ENCODE measurements at places on chromosomes 1 and 21.

- DNase-seq = no peak
These were observed 131.7 kb upstream of the USH2A start for GRCh38 chr1:216554934-216555333.

DNA sequence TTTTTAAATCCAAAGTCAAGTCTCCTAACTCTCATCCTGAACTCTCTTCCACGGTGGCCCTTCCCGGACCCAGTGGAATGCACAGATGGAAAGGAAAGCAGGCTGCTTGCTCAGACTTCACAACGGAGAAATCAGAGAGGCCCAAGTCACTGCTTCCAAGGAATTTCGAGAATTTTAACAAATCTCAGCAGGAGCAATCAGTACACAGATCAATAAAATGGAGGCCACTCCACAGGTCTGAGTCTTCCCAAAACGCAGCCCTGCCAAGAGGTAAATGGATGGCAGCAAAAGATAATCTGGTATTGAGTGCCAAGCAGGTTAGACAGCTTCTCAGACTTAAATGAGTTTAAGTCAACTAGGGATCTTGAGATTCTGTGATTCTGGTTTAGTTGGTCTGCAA lies 81.1 kb upstream of the TIAM1 start:
- DNase-seq = no peak

DNA sequence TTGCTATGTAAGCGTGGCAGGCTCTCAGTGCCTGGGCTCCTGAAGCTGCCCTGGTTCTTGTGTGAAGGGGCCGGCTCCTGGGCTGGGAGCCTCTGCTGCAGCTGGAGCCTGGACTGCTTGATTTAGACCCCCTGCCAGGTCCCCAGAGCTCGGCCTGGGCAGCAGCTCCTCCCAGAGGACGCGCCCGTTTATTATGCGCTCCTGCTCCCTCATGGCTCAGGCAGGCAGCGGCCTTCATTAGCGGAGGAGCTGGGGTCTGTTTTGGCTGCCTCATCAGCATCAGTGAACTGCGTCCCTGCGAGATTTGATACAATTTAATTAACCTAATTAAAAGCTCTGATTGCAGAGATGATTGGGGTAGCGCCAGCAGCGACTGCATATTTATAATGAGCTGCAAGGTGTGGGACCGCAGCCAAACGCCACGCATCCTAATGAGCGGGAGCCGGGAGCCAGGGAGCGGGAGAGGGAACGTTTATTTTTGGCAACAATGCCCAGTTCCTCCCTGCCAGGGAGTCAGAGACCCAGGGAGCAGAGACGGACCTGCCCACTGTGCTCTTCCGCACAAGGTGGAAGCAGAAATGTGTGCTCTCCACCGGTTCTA lies 16.6 kb downstream of the UTP11 start:
- no peak for DNase-seq

DNA sequence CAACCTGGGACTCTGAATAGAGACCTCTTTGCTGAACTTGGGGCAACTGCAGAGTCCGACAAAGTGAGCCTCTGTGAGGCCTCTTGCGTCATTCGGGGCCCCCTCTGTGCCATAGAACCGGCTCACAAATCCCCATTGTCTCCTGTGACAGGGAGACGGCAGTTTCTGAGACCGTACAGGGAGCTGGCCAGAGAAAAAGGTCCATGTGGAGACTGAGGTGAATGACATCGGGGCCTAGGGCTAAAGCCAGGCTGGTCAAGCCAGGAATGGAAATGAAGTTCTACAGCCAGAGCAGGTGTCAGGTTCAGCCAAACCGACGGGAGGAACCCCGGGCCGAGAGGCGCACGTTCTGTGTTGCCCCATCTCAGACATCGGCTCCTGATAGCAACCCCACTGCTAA lies 37.1 kb upstream of the TRIM67 start:
- DNase-seq = no peak

- no peak for DNase-seq
These were observed 255.9 kb downstream of the CAMTA1 start for GRCh38 chr1:7040969-7041695.

DNA sequence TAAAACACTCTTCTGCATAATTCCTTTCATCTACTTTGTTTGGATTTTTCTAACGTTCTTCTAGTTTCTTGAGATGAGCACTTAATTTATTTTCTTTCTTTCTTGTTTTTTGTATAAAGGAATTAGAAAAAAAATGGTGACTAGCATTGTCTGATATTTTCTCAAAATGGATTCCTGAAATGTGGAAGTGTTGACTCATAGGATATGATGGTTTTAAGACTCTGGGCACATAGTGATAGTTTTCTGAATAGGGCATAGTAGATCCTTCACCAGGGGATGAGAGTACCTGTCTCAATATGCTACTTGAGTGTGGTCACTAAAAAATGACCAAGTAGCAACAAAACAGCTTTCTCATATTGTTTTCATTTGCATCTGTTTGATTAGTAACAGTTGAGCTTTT lies 100.9 kb downstream of the PEX14 start:
- DNase-seq = no peak

GRCh38 chr1:114043054-114043453 lies 63.8 kb downstream of the OLFML3 start:
- no peak for DNase-seq

GRCh38 chr1:45554198-45554597 lies 3.6 kb downstream of the AKR1A1 start:
- DNase-seq = no peak

DNA sequence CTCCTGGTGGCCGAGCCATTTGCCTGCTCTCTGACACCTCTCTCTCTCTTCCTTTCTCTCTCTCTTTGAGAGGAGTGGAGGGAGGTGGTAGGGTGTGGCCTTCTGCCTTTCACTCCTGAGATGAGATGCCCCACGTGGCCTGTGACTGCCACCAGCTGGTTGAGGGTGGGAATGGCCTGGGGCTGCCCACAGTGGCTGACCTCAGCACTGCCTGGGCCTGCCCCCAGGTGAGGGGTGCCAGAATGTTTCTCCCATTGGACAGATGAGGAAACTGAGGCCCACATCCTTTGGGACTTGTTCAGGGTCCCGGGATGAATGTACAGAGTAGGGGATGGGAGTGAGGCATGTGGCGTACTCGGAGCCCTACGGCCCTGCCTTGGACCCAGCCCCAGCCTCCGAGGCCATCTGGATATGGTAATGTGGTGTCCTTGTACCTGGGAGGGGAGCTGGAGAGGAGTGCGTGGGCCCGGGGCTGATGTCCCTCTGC lies 12.7 kb upstream of the C1orf167 start:
- DNase-seq = peak; percentile 49

DNA sequence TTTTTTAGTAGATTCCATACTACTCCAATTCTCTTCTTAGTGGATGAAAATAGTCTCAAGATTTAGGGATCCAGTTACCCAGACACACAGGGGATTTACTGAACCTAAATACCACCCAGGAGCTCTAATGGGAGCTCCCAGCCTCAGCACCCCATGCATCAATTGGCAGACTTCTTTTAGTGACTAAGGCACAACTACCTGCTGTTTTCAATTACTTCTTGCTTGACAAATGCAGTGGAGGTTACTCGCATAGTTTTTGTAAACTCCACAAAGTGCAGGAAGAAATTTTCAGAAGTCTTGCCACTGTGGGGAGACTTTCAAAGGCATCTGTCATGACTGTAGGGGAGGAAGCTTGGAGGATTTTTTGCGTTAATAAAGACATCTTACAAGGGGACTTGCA lies 35.5 kb upstream of the MAP10 start:
- DNase-seq = no peak

GRCh38 chr1:93433407-93433961 lies 14.4 kb upstream of the FNBP1L start:
- DNase-seq = no peak

DNA sequence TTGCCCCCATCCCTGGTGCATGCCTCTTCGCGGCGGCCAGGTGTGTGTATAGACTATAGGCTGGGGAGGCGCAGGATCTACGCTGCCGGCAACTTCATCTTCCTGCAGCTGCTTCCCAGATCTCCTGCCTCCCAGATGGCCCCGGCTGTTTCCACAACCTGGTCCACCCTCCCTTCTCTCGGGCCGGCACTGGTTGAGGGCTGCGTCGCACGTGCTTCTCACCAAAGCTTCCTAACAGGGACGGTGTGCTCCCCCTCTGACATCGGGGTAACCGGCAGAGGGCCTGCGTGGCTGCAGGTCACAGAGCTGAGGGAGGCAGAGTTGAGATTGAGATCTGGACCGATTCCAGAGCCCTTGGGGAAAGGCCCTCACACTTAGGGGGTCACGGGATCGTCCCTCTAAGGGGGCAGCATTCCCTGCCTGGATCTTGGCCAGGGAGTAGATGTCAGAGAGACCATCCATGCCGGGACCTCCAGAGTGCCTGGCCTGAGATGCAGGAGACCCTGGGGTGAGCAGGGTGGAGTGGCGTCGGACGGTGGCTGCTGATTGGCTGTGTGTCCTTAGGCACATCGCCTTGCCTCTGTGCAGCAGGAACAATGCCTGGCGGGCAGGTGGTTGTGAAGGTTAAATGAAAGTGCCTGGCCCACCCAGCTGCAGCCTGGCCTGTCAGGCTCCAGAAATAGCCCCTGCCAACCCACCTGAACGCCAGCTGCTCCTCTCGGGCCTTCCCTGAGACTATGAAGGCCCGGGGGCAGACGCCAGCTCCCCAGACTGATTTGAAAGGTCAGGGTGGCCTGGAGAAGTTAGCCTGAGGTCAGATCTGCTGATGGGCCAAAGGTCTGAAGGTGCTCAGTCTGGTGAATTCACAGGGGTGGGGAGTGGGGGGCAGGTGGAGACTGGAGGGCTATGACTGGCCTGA lies 6.1 kb upstream of the MASP2 start:
- no peak for DNase-seq

GRCh38 chr1:244027491-244028145 lies 23.5 kb upstream of the ZBTB18 start:
- DNase-seq = no peak

- peak; percentile 90 for DNase-seq
These were observed at the start of gene HPCAL4 for GRCh38 chr1:39691383-39692151. TSS of gene HPCAL4 (minus strand) at chr1:39691433. CDS start at chr1:39684603, 6,830 bp downstream.

DNA sequence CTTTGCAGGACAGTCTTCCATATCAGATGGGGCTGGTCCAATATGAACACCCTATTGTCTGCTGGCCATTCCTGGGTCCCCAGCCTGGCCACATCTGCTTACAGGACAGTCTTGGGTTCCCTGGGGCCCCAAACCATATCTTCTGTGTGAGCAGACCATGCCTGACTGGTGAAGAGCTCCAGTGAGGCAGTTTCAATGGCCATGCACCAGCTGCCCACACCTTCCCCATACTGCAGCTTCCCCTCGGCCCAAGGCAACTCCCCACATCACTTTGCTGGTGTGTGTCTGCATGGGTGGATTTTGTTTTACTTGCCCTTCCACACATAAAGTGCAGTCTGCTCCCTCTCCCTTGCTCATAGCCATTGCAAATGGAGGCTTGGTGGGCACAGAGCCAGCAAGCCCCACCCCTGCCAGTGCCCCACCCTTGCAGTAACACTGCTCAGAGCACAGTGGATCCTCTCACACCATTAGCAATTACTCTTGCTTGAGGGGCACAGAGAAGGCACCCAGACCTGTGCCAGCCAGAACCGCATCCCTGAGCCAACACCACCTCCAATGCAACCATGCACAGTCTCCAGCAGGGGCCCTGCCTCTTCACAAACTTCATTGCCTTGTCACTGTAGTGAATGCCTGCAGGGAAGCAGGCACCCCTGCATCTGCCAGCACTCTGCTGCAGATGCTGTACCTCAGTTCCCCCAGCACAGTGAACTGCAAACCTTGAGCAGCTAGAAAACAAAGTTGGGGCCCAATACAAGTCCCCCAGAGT lies 474.5 kb upstream of the BEND5 start:
- DNase-seq = no peak

Measured in endothelial cell (in vitro differentiated cells).